ENCODE measurements at places on chromosomes 2 and 18.
A peak's percentile ranks its signal among the peaks of the same experiment; 100 is the strongest.

DNA sequence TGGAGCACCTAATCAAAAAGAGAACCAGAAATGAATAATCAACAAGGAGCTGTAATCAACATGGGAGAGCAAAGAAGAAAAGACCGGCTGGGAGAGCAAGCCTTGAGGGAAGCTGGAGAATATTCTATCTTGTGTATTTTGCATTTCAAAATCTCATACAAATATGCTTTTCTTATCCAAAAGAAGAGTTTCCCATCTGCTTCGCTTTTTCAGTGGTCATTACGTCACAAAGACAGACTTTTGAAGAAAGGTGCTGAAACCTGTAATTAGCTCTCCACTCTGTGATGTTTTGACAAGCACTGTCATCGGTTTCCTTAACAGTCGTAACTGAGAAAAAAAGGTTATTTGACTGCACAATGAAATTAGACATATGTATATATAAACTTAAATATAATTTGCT is 139.1 kb upstream of the TACR1 start:
- DNase-seq = no peak

GRCh38 chr2:230011617-230012016 is 57.1 kb downstream of the SLC16A14 start:
- DNase-seq = peak; percentile 58

DNA sequence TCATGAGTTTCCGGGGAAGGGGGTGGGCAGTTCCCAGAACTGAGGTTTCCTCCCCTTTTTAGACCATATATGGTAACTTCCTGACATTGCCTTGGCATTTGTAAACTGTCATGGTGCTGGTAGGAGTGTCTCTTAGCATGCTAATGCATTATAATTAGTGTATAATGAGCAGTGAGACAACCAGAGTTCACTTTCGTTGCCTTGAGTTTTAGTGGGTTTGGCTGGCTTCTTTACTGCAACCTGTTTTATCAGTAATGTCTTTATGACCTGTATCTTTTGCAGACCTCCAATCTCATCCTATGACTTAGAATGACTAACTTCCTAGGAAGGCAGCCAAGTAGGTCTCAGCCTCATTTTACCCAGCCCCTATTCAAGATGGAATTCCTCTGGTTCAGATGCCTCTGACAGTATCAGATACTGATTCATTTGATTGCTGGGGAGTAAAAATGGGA is 447.3 kb downstream of the XIRP2 start:
- peak; percentile 68 for DNase-seq

DNA sequence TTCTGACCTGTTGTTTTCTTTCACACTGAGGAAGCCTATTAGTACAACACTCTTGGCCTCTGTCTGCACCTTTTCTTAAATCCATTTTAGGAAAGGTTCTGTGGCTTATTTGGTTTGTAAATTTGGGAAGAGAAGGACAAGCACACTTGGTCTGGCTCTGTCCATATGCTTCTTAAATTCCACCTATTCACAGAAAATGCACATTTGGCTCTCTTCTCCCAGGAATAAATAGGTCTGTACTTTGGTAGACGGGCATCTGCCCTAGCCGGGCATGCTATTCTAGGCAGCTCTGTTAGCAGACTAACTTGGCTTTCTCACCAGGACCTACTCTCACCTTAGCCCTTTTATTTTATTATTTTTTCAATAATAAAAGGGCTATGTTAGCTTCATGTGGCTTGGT is 1211.8 kb upstream of the SLC39A10 start:
- no peak for DNase-seq

DNA sequence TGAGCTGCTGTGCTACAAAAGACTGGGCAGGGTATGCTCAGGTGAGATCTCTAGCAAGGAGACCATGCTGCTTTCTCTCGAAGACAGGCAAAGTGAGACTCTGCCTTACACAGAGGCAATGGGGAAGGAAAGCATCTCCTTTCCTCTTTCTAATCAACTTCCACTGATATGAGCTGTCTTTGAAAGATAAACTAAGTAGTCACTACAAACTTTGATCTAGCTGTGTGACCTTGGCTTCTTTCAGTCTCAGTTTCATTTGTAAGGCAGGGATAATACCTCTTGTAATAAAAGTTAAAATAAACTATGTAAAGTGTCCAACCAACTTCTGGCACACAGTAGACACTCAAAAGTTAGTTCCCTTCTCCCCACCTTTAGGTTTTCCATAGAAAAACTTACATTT is 7.5 kb downstream of the CCDC93 start:
- no peak for DNase-seq

DNA sequence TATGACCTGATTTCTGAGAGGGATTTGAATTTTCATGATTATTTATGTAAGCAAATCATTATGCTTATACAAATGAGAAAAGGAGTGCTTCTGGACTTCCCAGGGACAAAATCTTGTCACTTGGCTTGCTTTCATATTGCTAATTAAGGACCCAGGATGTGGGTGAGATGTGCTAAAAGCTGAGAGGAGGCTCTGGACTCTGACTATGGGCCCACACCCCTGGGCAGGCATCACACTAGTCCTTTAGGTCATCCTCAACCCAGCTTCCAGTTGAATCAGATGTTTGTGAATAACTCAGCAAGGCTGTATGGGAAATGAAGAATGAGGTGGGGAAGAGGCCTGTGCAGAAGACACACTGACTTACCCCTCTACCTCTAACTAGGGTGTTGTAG is 11.9 kb downstream of the IL1B start:
- DNase-seq = no peak

GRCh38 chr2:56287508-56287907 is 103.7 kb downstream of the CCDC85A start:
- no peak for DNase-seq

GRCh38 chr18:22674272-22674671 is 256.6 kb upstream of the CTAGE1 start:
- peak; percentile 88 for DNase-seq

GRCh38 chr18:22332590-22332989 is 85.1 kb downstream of the CTAGE1 start:
- no peak for DNase-seq

DNA sequence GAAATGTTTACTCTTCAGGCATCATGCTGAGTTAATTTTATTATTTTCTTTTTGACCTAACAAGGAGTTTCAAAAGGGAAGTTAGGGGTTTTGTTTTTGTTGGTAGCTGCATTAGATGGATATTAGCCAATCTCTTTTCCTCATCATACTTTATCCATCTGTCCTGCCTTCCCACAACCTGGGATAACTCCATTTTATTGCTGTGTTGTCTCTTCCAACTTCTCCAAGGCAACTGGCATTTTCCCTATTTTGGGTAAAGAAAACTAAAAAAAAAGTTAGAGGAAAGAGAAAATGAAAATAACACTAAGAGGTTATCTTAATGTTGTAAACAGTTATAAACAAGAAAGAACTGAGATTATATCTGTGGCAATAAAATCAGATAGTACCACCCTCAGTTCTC is 147.0 kb downstream of the PID1 start:
- no peak for DNase-seq

GRCh38 chr2:26477911-26478253 is at the start of gene OTOF:
Gene OTOF, minus strand, starts transcription at chr2:26478124.
- peak; percentile 12 for DNase-seq

DNA sequence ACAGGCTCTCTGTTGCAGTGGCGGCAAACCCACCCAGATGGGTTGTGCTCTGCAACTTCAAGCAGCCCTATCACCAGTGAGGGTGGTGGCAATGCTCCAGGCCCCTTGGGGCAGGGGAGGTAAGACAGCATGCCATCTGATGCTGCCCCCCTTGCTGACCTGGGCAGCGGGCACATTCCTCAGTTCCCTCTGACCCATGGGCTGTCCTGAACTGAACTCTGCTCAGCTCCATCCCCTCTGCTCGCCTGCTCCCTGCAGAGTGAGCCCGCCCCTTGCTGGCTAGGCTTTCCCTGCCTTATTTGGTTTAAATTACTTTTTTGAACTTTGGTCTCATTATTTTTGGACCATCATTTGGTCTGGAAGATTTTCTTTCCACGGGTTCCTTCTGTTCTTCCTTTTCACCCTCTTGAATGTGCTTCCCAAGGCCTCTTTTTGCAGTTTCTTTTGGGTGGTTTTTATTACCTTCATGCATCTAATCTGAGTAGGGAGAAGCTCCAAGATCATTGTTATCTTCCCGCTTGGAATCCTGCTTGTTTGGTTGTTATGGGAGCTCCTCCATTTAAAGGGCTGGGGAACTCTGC is 565.4 kb downstream of the TNS1 start:
- no peak for DNase-seq

DNA sequence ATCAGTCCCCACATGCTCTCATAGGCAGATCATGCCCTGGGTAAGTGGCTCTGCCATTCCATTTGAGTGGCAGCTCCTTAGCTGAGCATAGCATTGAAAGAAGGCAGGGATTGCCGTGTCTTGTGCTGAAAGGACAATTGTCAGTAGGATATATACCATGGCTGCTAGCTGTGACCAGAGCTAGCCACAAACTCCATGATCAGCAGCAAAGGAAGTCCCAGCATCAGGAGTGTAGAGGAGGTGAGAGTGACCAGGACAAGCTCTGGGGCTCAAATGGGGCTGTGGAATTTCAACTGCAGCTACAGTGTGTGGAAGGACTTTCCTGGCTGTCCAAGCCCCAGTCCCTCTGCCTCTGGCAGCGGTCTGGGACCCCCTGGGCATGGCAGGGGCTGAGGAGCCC is 54.4 kb upstream of the LGALSL start:
- no peak for DNase-seq

DNA sequence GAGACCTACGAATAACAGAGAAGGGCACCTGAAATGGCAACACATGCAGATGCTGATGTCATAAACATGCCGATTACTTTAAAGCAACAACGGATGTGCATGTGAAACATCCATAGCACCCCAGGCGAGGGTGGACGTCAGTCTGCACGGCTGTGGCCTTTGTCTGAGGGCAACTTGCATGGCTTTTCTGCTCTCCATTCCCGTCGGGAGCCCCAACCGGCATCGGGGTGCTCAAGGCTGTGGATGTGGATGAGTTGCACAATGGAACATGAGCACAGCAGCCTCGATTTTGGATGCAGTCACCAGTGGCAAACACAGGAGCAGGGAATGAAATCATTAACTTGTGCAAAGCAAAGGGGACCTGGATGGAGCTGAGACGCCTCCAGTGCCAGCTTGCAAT is 298.2 kb upstream of the SALL3 start:
- no peak for DNase-seq

DNA sequence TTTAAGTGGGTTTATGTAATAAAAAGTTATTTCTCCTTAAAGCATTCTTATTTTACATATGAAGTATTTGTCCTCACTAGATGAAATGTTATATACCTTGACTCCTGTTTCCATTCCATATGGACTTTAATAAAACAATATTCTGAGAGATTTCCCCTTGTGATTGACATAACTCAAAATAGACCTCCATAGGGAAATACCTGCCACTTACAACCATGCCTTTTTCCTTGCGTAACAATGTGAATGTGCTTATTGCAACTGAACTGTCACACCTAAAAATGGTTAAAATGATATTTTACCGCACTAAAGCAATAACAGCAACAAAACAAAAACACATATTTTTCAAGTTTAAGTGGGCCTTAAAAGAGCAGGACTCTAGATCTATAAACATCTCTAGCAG is 70.3 kb upstream of the TGIF1 start:
- no peak for DNase-seq

DNA sequence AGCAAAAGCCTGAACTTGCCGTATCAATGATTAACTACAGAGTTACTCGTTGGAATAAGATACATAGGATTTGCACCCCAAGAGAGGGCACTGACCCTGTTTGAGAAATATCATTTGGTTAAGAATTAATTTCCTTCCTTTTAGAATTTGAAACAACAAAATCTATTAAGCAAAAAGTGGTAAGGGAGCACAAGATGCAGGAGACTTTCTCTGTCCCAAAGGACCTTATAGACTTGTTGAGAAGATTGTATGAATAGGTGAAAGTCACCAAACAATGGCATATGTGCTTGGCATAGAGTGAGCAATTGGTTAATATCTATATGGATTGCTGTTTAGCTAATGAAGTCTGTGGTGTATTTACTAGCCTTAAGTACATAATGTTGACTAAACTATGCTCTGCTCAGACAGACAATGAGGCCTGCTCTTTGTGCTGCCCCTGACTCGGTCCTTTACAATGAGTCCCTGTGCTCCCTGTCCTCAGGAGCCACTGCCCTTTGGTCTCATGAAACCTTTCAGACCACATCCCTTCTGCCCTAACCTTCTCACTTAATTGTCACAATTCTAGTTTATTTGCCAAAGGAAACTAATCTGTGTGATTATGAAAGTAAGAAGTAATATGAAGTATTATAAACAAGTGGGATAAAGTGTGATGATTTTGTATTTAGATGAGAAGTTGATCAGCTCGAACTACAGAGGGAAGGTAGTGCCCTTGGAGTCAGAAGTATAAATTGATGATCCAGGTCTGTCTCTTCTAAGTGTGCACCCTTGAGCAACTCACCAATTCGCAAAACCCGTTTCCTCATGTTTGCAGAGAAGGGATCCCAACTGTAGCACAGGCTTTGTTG is 21.2 kb upstream of the HNMT start:
- DNase-seq = no peak

DNA sequence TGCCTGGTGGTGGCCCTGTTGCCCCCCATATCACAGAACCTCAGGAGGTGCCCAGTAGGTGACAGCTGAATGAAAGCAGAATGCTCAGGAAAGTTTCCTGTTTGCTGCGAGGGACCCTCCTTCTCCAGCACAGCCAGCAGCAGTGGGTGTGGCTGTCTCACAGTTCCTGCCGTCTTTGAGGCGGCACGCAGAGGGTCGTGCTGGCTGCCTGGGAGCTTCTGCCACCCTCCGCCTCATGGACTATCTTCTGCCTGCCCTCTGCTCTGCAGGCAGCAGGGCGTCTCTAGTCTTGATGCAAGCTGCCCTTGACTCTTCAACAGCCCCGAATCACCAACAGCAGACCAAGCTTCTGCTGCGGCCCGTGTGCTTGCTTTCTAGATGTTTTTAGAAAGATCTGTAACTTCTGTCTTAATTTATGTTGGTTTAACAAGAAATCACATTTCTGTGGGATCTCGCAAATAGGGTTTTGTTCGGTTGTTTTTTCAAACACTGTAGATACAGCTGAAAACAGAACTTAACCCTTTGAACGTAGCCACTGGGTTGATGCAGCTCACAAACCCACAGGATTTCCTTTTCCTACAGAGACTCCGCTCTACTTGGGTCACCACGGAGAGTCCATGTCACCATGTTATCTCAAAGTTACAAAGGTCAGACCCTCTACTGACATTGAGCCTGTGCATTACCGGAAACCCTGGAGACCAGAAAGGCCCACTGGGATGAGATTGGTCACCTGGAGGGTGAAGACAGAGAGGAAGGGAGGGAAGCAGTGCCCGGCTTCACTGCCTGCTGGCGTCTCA is 144.9 kb downstream of the ACOXL start:
- no peak for DNase-seq

DNA sequence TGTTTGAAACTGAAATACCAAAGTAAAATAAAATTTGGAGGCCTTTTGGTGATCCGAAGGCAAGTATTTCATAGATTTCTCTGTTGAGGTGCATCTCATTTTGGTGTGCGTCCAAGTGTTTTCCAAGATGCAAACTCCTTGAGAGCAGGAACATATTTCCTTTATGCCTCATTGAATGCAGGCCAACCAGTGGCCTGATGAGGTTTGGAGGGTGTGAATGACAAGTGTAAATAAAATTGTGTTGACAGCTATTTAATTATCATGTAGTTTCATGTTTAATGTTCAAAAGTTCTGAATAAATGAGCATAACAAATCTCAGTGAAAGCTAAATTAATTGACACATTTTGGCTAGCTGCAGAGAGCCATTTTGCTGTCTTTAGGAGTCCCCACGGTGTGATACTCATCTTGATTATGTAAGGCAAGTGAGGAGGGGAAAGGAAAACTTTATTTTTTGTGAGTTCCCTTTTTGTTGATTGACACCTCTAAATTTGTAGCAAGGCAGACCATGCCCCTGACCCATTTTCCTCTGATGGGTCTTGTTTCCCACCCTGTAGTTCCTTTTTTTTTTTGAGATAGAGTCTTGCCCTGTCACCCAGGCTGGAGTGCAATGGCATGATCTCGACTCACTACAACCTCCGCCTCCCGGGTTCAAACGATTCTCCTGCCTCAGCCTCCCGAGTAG is 6.3 kb upstream of the LTBP1 start:
- no peak for DNase-seq

Data from HCEC 1CT (cell line).